ENCODE measurements at places on chromosomes 6 and 20.
A peak's percentile ranks its signal among the peaks of the same experiment; 100 is the strongest.

DNA sequence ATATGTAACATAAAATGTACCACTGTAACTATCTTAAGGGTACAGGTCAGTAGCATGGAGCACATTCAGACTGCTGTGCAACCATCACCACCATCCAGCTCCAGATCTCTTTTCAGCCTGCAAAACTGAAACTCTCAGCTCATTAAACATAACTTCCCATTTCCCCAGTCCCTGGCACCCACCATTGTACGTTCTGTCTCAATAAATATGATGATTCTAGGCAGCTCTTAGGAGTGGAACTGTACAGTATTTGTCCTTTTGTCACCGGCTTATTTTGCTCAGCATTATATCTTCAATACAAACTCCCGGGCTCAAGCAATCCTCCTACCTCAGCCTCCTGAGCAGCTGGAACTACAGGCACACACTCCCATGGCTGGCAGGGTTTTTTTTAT is 1.5 kb downstream of the ZC3H12D start:
- DNase-seq, result no peak

DNA sequence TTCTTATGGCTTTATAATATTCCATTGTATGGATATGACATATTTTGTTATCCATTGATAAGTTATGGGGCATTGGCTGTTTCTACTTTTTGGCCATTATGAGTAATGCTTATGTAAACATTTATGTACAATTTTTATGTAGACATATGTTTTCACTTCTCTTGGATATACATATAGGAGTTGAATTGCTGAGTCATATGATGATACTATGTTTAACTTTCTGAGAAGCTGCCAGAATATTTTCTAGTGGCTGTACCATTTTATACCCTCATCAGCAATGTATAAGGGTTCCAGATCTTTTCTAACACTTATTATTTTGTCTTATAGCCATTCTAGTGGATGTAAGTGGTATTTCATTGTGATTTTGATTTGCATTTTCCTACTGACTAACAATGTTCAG is 23.1 kb downstream of the OTOR start:
- DNase-seq, result no peak

DNA sequence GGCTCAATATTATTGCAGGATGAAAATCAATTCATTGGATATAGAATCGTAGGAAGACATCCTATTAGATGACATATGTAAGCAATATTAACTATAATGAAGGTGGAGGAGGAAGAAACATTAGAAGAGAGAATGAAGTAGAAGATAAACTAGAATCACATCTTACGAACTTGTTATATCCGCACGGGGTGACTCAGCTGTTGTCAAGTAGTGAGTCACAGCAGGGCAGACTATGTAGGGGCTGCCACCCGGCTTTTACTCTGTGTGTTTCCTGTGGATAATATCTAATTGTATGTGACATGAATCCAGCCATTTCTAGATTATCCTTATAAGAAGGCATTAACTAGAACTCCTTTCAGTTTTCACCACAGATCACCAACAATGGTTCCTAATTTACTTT is 520.2 kb downstream of the DOK5 start:
- no peak for DNase-seq

GRCh38 chr6:30614044-30614842 is 2.8 kb downstream of the PPP1R10 start:
- peak; percentile 48 for DNase-seq

DNA sequence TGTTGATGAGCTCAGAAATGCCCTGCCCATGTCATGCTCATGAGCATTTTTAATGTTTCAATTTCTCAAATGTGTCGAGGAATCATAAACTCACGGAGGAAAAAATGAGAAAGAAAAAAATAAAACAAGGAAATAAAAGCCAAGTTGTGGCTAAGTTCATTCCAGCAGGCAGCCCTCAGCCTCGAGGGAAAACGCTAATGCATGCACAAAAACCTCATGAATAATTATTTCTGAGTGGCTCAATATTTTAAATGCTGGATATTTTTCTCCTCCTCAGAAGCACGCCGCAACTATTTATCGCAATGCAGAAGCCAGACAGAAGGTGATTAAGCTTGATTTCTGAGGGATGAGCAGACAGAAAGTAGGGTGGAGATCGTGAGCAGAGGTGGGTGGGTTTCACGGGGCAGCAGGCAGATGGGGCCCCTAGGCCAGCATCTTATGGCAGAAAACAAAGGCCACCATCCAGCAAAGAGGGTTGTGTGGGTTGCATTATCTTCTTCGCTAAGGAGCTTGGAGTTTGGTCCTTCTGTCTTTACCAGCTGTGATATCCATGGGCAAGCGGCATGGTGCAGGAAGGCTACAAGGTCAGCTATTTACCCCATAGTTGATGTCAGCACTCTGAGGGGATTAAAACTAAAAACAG is 151.5 kb upstream of the LRFN2 start:
- no peak for DNase-seq

DNA sequence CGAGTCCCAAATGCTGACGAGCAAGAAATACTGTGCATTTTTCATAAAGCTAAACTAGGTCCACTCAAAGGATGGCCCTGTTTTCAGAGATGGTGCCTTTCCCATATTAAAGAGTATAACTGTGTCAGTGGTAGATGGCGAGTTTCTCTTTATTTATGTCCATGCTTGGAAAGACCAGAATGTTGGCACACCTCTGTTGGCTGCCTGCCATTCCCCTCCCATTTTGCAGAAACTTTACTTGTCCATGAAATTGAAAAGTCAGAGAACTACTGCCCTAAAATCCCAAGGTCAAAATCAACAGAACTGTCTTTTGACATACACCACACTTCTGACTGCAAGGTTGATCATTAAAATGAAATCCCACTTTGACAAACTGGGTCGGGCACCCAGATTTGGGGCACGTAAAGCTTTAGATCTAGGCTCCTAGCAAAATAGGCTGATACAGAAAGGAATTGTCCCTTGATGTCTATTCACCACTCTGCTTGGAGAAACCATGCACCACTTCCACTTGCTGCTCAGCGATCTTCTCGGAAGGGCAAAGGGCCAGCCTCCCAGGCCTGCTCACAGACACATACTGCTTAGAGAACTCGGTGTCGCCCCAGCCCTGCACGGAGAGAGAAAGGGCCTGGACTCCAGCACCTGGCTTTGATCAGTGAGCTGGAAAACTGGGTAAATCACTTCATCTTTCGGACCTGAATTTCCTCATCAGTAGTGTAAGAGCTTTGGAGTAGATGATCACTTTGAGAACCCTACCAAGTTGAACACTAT is 130.0 kb downstream of the AGPAT4 start:
- no peak for DNase-seq

- no peak for DNase-seq
Observed at GRCh38 chr6:139172151-139172550, 37.3 kb downstream of the HECA start.

DNA sequence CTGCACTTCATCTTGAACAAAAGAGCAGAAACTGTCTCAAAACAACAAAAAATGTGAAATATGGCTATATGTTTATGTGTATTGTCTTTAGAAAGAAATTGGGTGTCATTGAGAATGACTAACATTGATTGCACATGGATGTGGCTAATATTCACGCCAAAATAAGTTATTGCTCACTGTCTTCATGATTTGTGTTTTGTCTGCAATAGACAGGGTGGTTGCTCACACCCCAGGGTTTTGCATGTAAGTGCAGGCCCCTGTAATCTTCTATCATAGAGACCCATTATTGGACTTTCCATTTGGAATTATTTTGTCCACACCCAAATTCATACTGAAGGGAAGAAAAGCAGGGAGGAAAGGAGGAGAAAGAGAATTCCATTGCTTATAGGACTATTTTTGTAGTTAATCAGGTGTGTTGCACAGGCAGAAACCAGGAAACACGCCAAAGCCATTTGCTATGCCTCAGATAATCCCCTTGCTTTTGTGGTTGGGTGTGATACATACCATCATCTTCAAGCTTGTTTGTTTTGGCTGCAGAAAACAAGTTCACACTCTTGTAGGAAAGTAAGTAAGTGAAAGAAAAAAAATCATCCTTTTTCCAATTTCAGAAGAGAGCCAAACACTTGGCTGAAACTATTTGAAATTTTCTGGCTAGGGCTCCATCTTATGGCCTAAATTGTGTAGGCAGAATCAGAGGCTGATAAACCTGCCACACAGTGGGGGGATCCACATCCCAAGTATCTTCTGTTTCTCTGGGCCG is 214.1 kb downstream of the COL12A1 start:
- DNase-seq, result no peak

- DNase-seq, result no peak
Observed at GRCh38 chr6:36487698-36488097, 44.9 kb downstream of the KCTD20 start.

- DNase-seq, result no peak
Observed at GRCh38 chr6:168180548-168181011, 101.6 kb upstream of the FRMD1 start.

- DNase-seq, result no peak
Observed at GRCh38 chr6:134622382-134623173, 304.7 kb upstream of the SGK1 start.

DNA sequence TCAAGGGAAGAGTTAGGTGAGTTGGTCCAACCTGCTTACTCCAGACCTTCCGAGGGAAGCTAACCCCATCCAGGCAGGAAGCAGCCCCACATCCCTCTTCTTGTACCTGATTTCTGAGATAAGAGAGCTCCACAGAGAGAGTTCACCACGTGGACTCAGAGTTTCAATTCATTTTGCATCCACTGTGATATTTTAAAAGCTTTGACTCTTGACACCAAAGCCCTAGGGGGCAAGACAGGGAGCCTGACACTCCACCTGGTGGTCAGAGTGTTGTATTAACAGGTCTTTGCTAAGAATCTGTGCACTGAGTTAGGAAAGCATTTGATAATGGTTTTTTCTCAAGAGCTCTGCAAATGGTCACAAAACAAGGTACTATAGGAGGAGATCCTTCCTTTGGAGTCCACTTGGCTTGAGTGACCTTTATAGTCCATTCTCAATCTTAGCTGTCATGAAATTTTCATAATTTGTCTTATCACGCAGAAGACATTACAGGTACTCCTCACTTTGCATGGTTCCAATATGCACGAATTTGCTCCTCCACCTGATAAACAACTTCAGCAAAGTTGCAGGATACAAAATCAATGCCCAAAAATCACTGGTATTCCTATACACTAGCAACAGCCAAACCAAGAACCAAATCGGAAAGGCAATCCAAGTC is 56.2 kb upstream of the RIPOR2 start:
- no peak for DNase-seq

- no peak for DNase-seq
Observed at GRCh38 chr6:127952831-127953230, 52.0 kb upstream of the THEMIS start.

GRCh38 chr6:122804962-122805485 is 16.0 kb downstream of the SMPDL3A start:
- DNase-seq, result no peak

DNA sequence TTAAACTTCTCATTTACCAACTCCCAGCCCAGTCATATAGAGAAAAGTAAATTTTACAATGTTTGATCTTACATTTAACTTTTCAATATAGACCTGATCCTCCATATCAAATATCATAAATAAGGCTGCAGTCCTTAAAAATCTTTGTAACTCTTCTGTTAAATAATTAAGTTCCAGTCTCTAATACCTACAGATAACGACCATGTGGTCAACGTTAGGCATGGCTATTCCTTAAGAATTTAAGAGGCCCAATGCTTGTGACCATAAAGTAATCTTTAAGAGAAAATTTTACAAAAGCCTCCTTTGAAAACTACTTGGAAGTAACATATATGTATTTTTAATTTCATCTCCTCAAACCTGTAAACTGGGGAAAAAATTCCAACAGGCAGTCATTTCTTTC is 1.6 kb downstream of the FBXO5 start:
- DNase-seq, result no peak

DNA sequence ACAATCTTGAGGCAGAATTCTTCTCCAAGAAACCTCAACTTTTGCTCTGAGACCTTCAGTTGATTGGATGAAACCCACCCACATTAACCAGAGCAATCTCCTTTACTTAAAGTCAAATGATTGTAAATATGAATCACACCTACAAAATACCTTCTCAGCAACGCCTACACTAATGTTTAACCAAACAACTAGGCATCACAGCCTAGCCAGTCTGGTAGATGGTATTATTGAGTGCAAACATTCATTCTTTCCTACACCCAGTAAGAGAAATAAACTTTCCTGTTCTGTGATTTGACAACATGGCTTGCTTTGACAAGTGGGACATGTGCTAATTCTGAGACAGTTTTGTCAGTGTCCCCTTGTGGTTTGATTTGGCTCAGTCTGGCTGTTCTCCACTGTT is 252.2 kb downstream of the HACE1 start:
- no peak for DNase-seq

DNA sequence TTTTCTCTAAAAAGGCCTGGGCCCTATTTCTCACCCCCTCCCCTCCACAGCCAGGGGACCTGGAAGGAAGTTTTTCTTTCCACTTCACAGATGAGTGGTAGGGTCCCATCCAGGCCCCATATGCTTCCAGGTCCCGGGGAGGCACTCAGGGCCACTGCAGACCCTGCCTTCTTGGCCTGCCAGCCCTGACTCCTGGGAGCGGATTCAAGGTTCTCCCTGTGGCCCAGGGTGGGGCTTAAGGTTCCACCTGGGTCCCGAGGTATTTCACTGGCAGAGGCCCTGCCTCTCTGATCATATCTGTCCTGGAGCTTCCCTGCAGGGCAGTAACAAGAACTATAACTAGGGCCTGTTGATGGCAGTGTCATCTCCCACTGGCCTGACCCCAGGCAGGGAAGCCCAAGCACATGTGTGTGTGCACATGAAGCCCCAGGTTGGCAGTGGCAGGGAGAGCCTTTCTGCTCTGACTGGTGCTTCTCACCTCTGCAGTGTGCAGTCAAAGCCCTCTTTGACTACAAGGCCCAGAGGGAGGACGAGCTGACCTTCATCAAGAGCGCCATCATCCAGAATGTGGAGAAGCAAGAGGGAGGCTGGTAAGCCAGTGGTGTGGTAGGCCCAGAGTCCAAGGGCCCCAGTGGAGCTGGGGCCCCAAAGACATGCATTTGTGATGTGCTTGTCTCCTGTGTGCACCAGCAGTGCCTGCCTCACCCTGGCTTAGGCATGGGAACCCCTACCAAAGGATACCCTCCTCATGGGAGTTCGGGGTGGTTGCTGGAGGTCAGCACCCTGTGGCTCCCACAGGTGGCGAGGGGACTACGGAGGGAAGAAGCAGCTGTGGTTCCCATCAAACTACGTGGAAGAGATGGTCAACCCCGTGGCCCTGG is 31.2 kb downstream of the PLCG1 start:
- DNase-seq, result no peak

- DNase-seq, result no peak
Observed at GRCh38 chr6:6932341-6932740, 175.4 kb upstream of the RREB1 start.

- no peak for DNase-seq
Observed at GRCh38 chr6:112927641-112928320, 580.7 kb downstream of the RFPL4B start.

- DNase-seq, result no peak
Observed at GRCh38 chr6:32882879-32883250, 28.9 kb downstream of the PSMB9 start.

- DNase-seq, result no peak
Observed at GRCh38 chr6:165671222-165671768, 8.3 kb upstream of the PDE10A start.

GRCh38 chr6:73671911-73672685 is 18.3 kb upstream of the SLC17A5 start:
- DNase-seq, result no peak

GRCh38 chr20:38229376-38230252 is 30.9 kb downstream of the KIAA1755 start:
- no peak for DNase-seq

- DNase-seq, result no peak
Observed at GRCh38 chr20:51529081-51529681, 13.3 kb downstream of the NFATC2 start.

GRCh38 chr6:16770701-16771569 is 9.7 kb upstream of the ATXN1 start:
- peak; percentile 75 for DNase-seq

Measured in globus pallidus (tissue), 1 donor.